ENCODE measurements at places on chromosomes 2 and 18.

GRCh38 chr2:21559351-21559750 lies 435.6 kb downstream of the TDRD15 start:
- no peak for DNase-seq

DNA sequence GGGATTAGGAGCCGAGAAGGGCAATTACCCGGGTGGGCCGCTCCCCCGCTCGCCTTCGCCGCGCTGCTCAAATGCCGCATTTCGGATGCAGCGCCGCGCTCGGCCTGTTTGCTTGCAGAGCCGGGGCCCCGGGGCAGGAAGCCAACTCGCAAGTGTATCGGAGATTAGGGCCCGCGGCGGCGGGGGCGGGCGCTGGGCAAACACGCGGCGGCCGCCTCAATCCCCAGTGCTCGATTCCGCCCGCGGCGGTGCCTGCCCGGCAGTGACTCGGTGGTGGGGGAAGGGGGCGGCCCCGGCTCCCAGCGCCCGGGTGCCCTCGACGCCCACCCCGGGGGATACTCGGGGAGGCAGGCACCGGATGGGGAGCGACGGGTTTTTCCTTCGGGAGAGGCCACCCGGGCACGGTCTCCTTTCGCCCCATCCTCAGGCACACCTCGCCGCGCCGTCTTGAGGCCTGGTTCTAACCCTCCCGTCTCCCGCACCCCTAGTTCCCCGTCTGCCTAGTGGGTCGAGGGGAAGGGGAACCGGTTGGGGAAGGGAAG lies 26.6 kb upstream of the NOTO start:
- peak; percentile 84 for DNase-seq

DNA sequence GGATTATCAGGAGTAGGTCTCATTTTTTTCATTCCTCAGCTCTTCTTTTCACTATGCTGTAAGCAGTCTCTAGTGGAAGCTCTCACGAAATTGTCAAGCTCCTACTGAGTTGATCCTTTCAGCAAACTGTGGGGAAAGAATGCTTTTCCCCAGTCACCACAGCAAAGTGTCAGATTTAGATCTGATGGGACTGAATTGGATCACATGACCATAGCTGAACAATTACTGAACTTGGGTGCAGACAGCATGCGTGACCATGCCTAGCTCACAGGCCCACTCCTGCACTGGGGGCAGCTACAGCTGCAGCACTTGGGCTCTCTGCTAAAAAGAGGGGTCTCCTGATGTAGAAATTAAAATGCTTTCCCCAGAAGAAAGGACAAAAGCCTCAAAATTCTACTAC lies 3.1 kb downstream of the ARHGAP15 start:
- no peak for DNase-seq

GRCh38 chr2:57876313-57876712 lies 170.3 kb upstream of the VRK2 start:
- DNase-seq = no peak

GRCh38 chr2:68912732-68913131 lies 40.0 kb downstream of the GKN2 start:
- DNase-seq = no peak

- DNase-seq = no peak
Measured at GRCh38 chr2:190583507-190584337, 49.2 kb upstream of the NEMP2 start.

- no peak for DNase-seq
Measured at GRCh38 chr2:220075835-220076234, 448.4 kb downstream of the SLC4A3 start.

GRCh38 chr2:227153758-227154486 lies 10.1 kb downstream of the COL4A4 start:
- no peak for DNase-seq

GRCh38 chr2:92072461-92073035 lies 2798.7 kb upstream of the TEKT4 start:
- DNase-seq = peak; percentile 2

- no peak for DNase-seq
Measured at GRCh38 chr2:177338177-177338721, 54.3 kb upstream of the AGPS start.
